ENCODE measurements at places on chromosomes 6 and 20.

DNA sequence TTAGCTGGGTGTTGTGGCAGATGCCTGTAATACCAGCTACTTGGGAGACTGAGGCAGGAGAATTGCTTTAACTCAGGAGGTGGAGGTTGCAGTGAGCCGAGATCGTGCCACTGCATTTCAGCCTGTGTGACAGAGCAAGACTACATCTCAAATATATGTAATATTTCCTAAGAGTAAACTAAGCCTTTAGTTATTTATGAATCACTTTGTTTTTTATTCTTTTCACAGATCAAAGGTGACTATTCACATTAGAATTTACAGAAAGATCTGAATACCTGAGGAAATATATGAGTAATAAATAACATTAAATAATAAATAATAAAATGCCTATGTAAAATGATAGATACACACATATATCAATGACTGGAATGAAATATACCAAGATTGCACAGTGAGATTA, 630.8 kb upstream of the IMPG1 start:
- no peak for DNase-seq

DNA sequence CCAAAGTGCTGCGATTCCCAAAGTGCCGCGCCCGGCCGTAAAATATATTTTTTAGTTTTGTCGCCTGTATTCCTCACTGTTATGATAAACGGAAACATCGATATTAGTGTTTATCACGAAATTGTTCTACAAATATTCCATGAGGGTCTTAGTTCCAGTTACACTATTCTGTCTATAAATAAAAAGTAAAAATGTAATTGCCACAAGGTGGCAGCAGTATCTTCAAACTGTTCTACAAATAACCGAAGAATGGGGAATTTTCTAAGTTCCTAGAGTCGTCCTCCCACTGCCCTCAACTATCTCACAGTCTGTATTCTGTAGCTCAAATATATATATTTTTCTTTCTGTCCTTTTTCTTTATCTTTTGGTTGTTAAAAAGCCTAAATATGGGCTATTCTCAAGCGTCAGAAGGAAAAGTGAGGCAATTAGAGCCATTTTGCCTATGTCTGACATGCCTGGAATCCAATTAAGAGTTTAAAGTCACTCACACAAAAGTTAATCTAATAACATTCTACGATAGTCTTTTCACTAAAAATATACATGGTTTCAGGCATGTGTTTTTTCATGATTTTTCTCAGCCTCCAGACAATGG, 14.2 kb upstream of the FAM162B start:
- DNase-seq, result no peak

DNA sequence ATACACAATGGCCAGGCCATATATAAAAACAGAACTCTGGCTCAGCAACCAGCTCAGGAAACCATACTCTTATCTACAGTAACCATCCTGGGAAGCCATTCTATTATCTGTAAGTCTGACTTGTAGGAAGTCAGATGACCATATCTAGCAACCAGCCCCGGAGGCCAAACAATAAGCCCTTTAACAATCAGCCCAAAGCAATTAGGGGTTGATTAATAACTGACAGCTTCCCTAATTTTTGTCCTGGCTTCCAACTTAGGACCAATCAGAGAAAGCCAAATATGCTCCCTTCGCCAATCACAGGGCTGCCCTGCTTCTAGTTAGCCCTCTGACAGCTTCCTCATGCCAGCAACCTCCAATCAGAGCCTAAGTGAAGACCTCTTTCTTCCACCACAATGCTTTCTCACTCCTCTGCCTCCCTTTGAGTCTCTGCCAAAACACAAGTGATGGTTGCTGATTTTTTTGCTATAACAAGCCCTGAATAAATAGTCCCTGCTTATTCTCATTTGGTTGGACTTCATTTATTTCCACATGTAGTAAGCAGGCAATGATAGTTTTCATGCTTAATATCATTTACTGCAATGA, 37.8 kb upstream of the STXBP5 start:
- DNase-seq, result no peak

DNA sequence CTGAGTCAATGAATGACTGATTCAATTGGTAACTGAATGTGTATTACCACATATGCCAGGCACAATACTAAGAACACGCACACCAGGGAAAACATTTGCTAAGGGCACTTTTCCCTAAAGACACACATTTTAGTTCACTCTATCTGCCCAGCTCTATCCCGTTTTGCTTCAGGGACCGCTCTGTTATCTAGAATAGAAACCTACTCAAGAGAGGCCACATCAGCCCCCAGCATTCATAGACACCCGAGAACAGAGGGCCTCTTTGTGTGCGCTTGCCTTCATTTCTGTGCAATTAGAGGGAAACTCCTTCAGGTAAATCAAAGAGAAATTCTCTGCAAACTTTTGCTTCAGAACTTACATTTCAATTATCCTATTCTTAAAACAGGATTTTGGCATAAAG, 50.3 kb downstream of the DZANK1 start:
- DNase-seq, result no peak

GRCh38 chr6:56370561-56371211, 123.3 kb upstream of the COL21A1 start:
- DNase-seq, result no peak

GRCh38 chr6:119559586-119559985, 210.0 kb upstream of the MAN1A1 start:
- DNase-seq, result no peak

DNA sequence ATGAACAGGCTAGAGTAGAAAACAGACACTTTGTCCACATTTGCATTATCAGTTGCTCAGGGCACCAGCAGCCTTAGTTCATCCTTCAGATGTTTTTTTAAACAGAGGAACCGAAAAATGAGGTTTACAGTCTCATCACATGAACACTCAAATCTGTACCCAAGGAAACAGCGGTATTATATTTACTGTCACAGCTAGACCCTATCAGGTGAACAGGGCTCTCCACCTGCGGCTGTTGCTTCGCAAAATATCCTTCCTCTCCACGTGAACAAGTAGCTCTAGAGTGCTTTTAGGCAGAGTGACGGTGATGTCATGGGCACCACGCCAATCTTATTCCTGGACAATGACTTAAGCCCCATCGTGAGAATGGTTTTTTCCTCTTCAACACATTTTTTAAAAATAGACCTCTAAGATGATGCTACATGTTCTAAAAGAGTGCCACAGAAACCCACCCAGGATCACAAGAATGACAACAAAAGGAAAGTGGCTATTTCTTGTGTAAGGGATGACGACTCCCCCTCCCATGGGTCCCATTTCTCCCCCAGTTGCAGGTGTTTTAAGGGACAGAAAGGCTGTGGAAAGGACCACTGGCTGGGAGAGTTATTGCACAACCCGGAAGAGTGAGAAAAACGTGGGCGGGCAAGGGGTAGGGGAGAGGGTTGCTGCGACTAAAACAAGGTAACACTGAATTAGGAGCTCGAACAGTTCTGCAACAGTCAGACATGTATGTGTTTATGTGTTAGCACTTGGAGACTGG, 77.7 kb downstream of the EFHC1 start:
- DNase-seq, result no peak
